ENCODE measurements at places on chromosomes 6 and 20. TPM values are rescaled to one million over a fixed set of nuclear protein-coding genes. Genes with fewer than 3 reads are reported as not detected.

GRCh38 chr20:45972500-45973183, 639 bp upstream of the ZNF335 start:
- no peak for DNase-seq

DNA sequence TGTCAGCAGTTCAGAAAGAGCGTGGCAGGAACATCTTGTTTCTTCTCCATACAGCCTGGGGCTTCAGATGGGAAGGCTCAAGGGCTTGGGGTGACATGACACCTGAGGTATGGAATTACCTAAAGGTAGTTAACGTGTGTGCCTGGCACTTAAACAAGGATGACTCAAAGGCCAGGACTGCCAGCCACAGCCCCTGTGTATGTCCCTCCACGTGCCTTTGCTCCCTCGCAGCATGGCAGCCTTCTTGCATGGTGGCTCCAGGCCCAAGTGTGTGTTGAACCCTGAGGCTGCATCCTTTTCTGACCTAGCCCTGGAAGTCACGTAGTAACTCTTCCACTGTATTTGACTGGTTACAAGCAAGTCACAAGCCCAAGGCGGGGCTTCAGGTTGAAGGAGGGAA, 33.6 kb upstream of the MYL9 start:
- DNase-seq = no peak

- DNase-seq = no peak
Observed at GRCh38 chr6:144340541-144341371, 55.6 kb downstream of the UTRN start.

DNA sequence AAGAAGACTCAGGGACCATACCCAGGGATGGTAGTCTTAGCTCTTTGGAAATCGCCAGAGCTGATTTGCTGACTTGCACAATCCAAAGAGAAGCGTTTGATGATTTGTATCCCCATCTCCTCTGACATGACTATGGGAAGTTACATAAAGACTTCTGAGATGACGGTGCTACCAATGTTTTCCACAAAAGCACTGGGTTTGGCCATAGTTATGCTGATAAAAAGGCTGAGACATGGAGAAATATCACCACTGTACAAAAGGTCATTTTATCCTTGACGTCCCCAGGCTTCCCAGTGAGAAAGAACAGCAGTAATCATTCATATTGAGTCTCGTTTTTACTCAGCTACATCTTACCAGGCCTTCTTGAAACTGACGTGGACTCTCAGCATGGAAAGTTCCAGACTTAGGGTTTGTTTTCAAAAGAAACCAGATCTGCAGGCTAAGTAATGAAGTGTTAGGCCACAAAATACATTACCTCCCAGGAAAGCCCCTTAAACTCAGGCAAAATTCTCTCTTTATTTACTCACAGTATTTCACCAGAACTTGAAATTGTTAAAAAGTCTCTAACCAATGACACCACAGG, 370.3 kb upstream of the JARID2 start:
- no peak for DNase-seq

GRCh38 chr6:157789297-157789696, 33.7 kb upstream of the SNX9 start:
- DNase-seq = no peak

DNA sequence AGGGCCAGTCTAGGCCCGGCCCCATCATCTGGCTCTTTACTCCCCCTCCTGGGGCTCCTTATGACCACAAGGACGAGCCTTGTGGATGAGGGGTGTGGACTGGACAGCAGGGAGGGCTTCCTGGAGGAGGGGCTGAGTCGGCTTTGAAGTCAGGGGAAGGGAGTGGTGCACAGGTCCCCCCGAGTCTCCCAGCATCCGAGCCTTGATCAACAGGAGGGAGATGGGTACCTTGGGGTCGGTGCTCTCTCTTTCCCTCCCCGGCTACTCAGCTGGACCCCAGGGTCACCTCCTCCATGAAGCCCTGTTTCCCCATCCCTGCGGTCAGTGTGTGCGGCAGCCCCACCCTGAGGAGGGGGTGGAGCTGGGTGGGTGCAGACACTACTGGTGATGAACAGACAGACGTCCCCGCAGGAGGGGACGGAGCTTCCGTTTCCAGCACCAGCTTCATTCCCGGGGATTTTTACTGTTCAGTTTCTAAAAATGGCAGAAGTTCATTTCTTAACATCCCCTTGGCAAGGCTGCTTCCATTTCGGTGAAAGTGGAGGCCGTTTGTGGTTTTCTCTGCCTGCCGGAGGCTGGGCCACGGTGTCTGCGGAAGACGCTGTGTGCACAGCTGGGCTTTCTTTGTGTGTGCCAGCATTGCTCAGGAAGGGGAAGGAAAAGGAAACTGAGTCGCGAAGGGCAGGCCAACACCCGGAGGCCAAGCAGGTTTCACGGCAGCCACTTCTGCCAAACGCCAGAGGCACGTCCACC, 19.6 kb downstream of the NTSR1 start:
- DNase-seq = no peak

DNA sequence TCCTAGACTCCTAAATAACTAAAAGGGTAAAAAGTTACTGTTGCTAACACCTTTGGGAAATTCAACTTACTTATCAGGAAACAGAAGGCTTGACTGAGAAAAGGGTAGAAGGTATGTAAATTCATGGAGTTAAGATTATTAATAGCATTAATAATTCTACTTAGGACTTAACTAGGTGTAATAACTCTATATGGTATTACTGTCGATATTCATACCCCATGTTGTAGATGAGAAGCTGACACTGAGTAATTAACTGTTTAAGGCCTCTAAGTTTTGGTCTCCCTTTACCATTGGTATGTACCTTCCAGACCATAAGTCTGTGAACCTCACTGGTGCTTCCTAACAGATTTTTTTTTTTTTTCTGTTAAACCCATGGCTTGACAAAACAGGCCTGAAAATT, 15.4 kb downstream of the GLO1 start:
- DNase-seq = no peak

DNA sequence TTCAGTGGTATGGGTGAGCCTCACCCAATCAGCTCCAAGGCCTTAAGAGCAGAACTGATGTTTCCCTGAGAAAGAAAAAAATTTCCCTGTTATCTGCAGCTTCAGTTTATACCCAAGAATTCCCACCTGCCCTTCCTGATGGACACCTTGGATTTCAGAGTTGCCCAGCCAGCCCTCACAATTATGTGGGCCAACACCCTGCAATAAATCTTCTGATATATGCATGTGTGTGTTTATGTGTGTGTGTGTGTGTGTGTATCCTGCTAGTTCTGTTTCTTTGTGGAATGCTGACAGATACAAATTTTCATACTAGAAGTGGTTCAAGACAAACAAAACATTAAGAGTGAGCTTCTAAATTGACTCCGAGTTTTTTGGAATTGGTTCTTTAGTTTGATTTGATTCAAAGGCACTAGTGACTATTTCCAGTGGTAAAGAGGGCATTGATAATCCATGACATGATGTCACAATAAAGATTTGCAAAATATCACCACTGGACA, 246.6 kb upstream of the BTBD3 start:
- no peak for DNase-seq

- DNase-seq = no peak
Observed at GRCh38 chr20:39163993-39164392, 201.8 kb downstream of the DHX35 start.

GRCh38 chr6:110520209-110520965, 44.0 kb upstream of the SLC22A16 start:
- DNase-seq = no peak

DNA sequence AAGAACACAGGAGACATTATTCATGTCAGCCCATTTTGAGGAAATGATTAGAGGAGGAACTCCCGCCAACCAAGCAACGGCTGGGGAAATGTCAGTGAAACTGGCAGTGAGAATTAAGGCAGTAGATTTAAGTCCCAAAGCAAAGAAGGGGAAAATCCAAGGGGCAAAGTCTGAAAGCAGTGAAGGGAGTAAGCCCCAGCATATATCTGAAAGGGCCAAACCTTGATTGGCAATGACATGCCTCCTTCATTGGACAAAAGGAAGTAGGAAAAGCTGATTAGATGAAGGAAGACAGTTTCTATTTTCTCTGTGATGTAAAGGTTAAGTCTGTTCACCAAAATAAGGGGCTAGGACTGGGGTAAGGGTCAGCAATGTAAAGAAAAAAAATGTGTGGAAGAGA, 190.3 kb downstream of the RNF144B start:
- no peak for DNase-seq

The CHD6 gene
- total RNA-seq = 44.7 TPM

The TFEB gene
- 4.7 TPM for total RNA-seq

The GRIK2 gene
- total RNA-seq = 2.5 TPM

The ASIP gene
- total RNA-seq = not detected

The KCNQ2 gene
- 11.5 TPM for total RNA-seq

The CEP250 gene
- total RNA-seq = 81.2 TPM

The MARCKS gene
- 261 TPM for total RNA-seq

The TENT5A gene
- 17.8 TPM for total RNA-seq
